ENCODE measurements at places on chromosomes 11 and 22. TPM values are rescaled to one million over a fixed set of nuclear protein-coding genes. Genes with fewer than 3 reads are reported as not detected.

Gene UBASH3B
- 22.6 TPM for total RNA-seq

Gene SUSD2
- 20.9 TPM for total RNA-seq

Gene CYTH4
- under 0.01 TPM for total RNA-seq

Gene CCDC90B
- total RNA-seq = 78.4 TPM

Gene FAM181B
- total RNA-seq = under 0.01 TPM

Gene DDI1
- total RNA-seq = not detected

Gene KCNJ11
- under 0.01 TPM for total RNA-seq

Gene PHLDA2
- 16.1 TPM for total RNA-seq

Gene SPDYC
- total RNA-seq = not detected

Gene MMP7
- total RNA-seq = 3.3 TPM

Gene LRRC74B
- total RNA-seq = not detected

Gene DEFB131B
- not detected for total RNA-seq

Gene ZNF214
- 3.1 TPM for total RNA-seq

Gene NCR3LG1
- 3.1 TPM for total RNA-seq

Gene BBOX1
- total RNA-seq = 0.19 TPM

Gene RHOG
- total RNA-seq = 12.3 TPM

Gene ZDHHC8
- 5.1 TPM for total RNA-seq

Gene CD3D
- total RNA-seq = not detected

Gene MEI1
- 1.7 TPM for total RNA-seq

Gene SLC5A1
- not detected for total RNA-seq

Gene RAPSN
- total RNA-seq = 0.19 TPM

Gene KCNE3
- total RNA-seq = 3.4 TPM

Gene CD3E
- not detected for total RNA-seq

Gene OR5A1
- not detected for total RNA-seq

Gene IGLL1
- total RNA-seq = not detected

Gene AAMDC
- 42.9 TPM for total RNA-seq

Gene POU2AF2
- not detected for total RNA-seq

Gene C11orf97
- total RNA-seq = not detected

Gene DGAT2
- 1.7 TPM for total RNA-seq

Gene SLC22A9
- not detected for total RNA-seq

Gene NLRP6
- total RNA-seq = not detected

Gene SEC14L6
- 0.28 TPM for total RNA-seq

Gene KRTAP5-7
- total RNA-seq = not detected

Gene BCO2
- 0.38 TPM for total RNA-seq

Gene KREMEN1
- 1.3 TPM for total RNA-seq

Gene ZPR1
- total RNA-seq = 38.9 TPM

Gene RFPL2
- not detected for total RNA-seq

Gene OR8D4
- not detected for total RNA-seq

Gene MPZL2
- total RNA-seq = 1.1 TPM

Gene TTLL12
- total RNA-seq = 29.0 TPM

Gene TMEM121B
- total RNA-seq = under 0.01 TPM

Gene TIGD3
- 0.19 TPM for total RNA-seq

Gene MCHR1
- total RNA-seq = 2.3 TPM

Gene NOX4
- 3.6 TPM for total RNA-seq

Gene HBG1
- total RNA-seq = not detected

Gene KCNJ1
- under 0.01 TPM for total RNA-seq

Gene DCHS1
- 1.3 TPM for total RNA-seq

Gene FAT3
- total RNA-seq = 5.0 TPM

Gene LPXN
- 3.1 TPM for total RNA-seq

Gene C11orf52
- total RNA-seq = 1.4 TPM

Gene CD248
- 40.3 TPM for total RNA-seq

Gene USP2
- 0.38 TPM for total RNA-seq

Gene OPCML
- total RNA-seq = 3.4 TPM

Gene OR2D2
- total RNA-seq = 0.28 TPM

Gene TREH
- not detected for total RNA-seq

Gene IGF2
- 1.7 TPM for total RNA-seq

Gene SCGB1D2
- not detected for total RNA-seq

Gene APOA4
- total RNA-seq = not detected

Gene SCGB1C1
- not detected for total RNA-seq

Data from regular cardiac myocyte (primary cell).